Liver (tissue), 10 donors: ENCODE measurements at places on chromosomes 5 and 9.

DNA sequence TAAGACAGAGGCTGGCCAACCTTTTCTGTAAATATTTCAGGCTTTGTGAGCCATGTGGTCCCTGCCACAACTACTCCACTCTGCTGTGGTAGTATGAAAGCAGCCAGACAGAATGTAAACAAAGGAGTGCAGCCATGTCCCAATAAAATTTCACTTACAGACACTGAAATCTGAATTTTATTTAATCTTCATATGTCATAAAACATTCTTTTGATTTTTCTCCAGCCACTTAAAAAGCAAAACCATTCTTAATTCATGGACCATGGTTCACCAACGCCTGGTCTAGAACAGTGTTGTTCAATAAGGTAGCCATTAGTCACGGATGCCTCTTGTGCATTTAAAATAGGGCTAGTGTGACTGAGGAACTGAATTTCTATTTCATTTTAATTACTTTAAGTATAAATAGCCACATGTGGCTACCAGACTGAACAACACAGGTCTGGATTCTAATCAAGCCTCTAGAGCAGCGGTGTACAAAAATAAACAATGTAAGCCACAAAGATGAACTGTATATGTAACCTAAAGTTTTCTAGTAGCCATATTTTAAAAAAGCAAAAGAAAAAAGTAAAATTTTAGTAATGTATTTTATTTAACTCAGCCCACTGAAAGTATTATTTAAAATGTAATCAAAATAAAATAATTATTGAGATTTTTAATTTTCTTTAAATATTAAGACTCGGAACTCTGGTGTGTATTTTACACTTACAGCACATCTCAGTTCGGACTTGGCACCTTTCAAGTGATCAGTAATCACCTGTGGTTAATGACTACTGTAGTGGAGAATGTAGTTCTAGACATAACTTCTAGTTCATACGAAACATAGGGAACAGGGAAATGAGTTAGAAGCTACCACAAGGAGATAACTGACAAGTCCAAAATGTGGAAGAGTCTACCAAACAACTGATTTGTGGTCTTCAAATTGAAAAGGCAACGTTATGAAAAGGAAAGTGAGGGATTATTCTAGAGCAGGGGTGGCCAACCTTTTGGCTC, 14.3 kb downstream of the GEMIN5 start:
- DNase-seq = no peak

- no peak for DNase-seq
Measured at GRCh38 chr9:38294220-38294960, 98.1 kb upstream of the ALDH1B1 start.

DNA sequence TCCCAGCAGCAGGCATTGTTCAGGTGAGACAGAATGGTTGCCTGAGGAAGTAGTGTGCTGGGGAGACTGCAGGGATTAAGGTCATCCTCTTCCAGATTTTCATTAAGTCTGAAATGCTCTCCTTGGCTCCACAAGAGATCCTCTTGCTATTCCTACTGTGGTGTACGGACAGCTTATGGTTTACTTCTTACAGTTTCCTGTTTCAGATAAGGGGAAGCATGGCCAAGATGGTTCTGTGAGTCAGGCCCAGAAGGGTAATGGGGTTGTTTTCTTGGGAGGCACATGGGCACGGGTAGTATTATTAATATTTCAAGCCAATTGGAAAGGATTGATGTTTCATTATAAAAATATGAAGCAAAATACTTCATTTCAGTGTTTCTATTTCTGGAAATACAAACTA, 42.9 kb downstream of the GLRX start:
- DNase-seq = no peak

- peak; percentile 52 for DNase-seq
Measured at GRCh38 chr9:36163049-36163785, 6.0 kb upstream of the CCIN start.

- DNase-seq = no peak
Measured at GRCh38 chr5:159536166-159536565, 205.9 kb upstream of the IL12B start.

- DNase-seq = no peak
Measured at GRCh38 chr5:86974955-86975354, 292.7 kb upstream of the RASA1 start.

GRCh38 chr5:149775785-149776184, 45.7 kb downstream of the PPARGC1B start:
- no peak for DNase-seq

- DNase-seq = peak; percentile 54
Measured at GRCh38 chr5:126676195-126676624, 75.5 kb downstream of the PHAX start.

GRCh38 chr5:111122398-111122797, 30.2 kb downstream of the WDR36 start:
- DNase-seq = no peak

- DNase-seq = no peak
Measured at GRCh38 chr5:73363911-73364730, 84.5 kb downstream of the FOXD1 start.

GRCh38 chr9:128085943-128086342, 17.9 kb downstream of the SLC25A25 start:
- DNase-seq = no peak

DNA sequence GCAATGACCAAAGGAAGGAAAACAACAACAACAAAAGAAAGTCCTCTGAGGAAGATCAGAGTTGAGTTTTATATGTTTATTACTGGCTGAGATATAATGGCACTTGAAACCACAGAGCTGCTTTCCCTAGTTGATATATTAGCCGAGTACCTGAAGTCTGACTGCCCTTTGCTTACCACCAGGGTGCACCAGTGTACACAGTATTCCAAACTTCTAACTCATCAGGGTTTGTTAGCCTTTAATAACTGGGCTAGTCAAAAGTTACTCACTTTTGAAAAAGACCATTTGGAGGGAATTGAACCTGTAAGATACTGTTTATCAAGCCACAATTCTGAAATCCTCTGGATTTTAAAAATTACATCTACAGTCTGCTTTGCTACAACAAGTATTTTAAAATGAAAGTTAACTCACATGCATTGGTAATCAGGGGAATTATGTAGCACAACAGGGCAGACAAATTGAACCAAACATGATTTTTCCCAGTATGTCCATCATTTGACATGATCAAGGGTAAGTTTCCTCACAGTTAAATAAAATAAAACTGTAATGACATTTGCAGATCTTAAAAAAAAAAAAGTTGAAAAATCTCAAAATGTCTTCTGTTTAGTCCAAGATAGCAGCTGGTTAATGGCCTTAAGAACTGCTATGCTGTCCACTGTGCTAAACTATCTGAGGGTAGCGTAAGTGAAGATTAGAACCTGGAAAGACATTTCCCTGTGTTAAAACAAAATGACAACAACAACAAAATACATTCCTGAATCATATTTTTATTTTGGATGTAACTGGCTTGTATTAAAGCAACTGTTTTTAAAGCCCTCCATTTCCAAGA, 57.3 kb upstream of the C6 start:
- no peak for DNase-seq

- DNase-seq = no peak
Measured at GRCh38 chr5:171379961-171380360, 7.7 kb upstream of the NPM1 start.

DNA sequence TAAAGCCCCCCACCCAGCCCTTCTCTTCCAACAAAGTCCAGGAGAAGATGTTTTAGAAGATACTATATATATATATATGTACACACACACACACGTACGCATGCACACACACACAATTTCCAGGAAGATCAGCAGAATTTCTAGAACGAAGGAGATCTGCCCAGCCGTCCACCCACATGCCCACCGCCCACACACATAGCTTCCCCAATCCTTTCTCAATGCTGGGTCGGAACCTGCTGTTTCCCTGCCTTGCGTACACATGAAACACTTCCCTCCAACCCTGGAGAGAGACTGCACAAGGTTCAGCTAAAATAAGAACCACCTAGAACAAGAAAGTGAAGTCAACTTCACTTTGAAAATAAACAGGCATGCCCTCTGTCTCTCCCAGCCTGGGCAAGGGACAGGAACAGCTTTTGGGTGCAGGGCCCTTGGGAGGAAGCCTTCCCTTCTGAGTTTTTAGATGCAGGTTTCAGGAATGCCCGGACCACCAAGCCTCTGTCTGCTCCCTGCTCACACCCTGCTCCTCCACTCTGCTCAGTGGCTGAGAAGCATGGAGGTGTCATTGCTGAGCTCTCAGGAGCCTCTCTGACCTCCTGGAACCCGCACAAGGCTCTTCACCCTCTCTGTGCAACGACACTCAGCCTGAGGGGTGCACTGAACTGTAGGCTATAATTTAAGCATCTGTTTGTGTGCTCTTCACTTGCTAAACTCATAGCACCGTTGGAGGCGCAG, 149.4 kb downstream of the C5orf15 start:
- DNase-seq = no peak

GRCh38 chr5:677131-678101, 15.7 kb downstream of the TPPP start:
- peak; percentile 28 for DNase-seq

DNA sequence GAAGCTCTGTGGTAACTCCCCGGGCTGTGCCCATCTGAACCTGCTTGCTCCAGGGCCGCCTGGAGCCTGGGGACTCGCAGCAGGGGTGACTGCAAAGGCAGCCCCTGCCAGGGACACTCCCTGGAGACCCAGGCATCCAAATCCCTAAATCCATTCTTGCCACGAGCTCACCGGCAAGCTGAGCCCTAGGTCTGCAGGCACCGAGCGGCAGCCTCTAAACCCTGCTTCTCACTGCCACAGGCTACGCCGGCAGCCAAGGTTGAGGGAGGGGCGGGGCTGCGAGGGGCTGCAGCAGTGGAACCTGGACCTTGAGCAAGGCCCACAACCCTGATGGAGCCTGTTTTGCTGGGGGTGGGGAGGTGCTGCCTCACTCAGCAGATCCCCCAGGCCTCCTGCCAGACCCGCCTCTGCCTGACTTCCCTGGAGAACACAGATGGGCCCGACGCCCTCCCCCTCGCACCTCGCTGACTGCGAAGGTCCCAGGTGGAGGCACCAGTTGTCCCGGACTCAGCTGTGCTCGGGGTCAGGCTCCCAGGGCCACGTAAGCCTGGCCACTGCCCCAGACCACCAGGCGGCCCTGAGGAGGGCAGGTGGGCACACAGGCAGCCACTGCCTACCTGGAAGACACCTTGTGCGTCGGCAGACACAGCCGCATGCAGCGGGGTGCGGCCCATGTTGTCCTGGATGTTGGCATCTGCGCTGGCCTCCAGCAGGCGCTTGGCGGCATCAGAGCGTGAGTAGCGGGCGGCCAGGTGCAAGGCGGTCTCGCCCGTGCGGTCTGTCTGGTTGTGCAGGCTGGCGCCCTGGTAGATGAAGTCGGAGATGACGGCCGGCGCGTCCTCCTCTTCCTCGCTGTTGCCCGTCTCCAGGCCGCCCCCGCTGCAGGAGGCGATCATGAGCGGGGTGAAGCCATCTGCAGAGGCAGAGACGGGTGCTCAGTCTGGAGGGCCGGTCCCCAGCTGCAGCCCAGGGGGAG, 17.4 kb upstream of the SEC16A start:
- no peak for DNase-seq

DNA sequence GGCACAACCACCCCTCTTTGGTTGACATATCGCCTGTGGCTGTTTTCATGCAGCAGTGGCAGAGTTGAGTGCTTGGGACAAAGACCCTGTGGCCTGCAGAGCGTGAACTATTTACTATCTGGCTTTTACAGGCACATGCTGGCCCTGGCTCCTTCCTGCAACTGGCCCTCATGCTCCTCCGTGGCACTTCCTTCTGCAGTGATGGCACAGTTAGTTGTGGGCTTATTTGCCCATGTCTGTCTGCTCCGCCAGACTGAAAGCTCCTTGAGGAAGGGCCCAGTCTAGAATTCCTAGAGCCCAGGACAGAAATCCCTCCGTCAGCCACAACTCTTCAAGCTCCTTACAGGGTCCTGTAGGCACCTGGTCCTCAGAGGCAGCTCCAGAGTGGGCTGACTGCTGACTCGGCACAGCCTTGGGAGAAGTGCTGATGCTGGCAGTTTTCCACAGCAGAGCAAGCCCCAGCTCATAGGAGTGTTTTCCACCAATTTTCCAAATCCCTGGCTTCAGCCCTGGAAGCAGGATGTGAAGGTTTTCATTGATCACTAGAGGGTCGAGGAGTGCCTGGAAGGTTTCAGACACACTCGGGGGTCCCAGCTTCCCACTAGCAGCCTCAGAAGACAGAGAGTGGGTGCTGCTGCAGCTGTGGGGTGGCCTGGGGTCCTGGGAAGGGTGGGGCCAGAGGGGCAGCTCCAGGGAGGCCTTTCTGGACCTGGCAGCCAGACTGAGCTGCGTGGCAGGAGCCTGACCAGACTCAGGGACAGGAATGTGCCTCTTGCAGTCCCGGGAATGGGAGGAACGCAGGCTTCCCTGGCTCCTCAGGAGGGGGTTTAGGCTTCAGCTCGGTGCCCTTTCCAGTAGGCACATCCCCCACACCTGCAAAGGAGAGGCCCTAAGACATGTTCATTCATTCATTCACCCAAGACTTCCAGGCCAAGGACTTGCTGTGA, 56.5 kb upstream of the ANGPTL2 start:
- peak; percentile 27 for DNase-seq

DNA sequence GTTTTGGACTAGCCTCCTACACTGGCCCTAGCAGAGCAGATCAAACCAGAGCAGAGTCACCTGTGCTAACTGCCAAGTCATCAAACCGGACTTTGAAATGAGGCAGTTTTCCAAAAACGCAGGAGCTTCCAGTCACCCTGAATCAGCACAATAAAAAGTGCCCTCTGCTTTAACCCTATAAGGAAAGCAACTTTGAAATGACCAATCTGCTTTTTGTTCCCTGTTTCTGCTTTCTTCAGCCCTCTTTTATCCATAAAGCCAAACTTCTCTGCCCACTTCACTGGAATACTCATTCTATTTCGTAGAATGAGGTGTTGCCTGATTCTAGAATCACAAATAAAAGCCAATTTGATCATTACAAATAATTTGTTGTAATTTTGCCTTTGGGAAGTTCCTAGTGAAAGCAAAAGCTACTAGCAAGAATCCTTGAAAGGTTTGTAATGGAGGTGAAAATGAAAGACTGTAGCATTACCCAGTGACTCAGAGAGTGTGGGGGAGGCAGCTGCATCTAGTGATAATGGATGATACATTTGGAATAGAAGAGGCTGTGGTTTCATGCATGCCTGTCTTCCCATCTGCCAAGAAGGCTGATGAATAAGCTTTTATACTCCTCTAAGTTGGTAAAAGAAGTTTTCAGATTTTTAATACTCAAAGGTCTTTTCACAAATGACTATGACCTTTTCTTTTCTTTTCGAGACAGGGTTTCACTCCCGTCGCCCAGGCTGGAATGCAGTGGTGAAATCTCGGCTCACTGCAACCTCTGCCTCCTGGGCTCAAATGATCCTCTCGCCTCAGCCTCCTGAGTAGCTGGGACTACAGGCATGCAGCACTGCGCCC, 14.9 kb downstream of the SPAAR start:
- no peak for DNase-seq
